ENCODE measurements at places on chromosomes 12 and 14.
A peak's percentile ranks its signal among the peaks of the same experiment; 100 is the strongest.

DNA sequence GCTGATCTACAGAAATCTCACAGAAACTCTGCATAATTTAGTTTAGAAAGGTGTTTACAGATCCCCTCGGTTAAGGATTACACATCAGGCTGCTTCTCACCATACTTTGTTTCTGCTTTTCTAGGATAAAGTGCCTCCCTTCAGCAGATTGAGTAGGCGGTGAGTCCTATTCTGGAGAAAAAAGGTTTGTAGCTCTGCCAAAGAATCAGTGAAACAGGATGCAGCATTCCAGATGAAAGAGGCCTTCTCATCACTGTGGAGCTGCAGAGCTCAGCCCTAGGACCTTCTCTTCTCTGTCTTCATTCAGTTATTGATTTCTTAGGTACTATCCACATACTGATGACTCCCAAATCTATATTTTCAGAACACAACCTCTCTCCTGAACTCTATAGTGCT, 155.5 kb upstream of the KRR1 start:
- peak; percentile 73 for DNase-seq

DNA sequence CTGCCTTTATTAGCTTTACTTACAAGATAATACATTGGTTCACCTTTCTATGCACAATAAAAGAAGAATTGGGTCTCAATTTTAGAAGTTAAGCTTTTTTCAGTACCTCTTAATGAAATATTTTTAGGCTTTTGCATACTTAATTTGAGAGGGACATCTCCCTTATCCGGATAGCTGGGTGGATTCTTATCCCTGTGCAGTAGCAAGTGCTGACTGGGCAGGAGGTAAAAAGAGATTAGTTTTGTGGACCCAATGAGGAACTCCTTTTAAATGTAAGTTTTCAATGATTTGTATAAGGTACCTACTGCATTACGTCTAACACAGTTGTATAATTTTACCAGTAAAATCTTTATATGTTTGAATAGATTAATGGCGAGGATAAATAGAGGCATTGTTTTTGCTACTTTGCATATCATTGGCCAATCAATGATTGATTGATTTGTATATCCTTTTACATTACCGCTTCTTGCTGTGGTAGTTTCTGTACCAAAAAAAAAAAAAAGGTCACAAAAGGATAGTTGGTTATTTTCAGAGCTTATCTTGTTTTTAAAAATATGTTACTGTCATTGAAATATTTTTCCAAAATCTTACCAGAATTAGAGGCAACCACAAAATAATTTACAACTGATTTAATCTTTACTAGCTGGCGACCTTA, 2.2 kb downstream of the CPSF6 start:
- DNase-seq = no peak

DNA sequence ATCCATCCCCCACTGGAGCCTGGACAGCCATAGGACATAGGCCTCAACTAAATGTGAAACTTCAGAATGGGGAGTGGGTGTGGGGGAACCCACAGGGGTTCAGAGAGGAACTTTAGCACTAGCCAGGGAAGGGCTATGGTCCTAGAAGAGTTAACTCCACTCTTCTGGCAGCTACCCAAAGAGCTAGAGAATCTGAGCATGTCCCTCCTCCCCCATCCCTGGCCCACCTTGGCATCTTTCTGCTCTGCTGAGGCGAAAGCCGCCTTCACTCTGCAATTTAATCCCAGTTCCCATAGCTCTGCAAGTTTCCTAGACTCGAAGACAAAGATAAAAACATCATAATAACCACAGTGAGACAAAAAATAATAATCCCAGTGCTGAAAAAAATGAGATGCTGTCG, 214.7 kb upstream of the RTL1 start:
- DNase-seq = no peak

DNA sequence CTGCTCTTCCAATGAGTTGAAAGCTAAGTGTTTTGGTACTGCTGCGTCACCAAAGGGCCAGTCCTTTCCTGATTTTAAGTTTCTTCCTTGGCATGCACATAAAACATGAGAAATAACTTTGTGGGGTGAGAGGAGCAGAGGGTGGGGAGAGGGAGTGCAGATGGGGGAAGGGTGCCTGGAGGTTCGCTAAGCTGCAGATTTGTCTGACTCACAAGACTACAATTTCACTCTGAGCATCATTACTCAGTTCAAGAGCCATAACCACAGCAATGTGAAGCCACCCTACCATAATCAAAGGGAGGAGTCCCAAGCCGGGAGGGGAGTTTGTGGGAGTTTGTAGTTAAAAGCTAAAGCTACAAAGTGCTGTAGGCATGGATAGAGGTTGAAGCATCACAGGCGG, 136.1 kb downstream of the ANO2 start:
- DNase-seq = peak; percentile 77

- no peak for DNase-seq
These were observed 294.1 kb upstream of the TMPO start for GRCh38 chr12:98221243-98221808.

- DNase-seq = no peak
These were observed 4.1 kb downstream of the BMP4 start for GRCh38 chr14:53952533-53952932.

- no peak for DNase-seq
These were observed 7.5 kb downstream of the AMHR2 start for GRCh38 chr12:53431187-53431586.

DNA sequence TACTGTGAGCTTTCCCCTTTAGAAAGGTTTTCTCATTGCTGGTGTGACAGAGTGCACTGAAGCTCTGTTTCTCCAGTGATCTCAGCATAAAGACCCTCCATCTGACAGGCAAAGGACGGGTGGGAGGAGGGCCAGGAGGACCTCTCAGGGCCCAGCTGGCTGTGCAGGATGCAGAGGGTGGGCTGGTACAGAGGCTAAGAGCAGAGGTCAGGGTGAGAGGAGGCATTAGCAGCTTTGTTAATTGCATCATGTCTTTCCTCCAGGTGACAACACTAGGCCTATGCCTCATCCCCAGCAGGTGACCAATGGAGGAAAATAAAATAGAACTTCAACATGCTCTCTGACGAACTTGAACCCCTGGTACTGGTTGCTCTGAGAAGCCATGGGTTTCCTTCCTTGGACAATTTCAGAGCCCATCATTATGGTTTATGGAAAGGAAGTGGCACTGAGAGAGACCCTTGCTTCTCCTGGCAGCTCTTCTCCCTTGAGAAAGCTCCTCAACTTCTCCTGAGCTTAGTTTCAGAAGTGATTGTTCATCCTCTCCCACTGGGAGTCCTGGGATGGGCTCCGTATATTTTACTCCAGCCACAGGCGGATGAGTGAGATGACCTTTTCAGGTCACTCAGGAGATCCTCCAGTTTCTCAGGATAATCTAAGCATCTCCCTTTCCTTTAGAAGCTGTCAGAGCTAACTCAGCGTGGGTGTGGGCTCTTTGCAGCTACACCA, 45.8 kb upstream of the ATP23 start:
- DNase-seq = peak; percentile 29
